ENCODE measurements at places on chromosomes 6 and 20. TPM values are rescaled to one million over a fixed set of nuclear protein-coding genes. Genes with fewer than 3 reads are reported as not detected.

The DNAJC5 gene
- 21.4 TPM for total RNA-seq

The STK35 gene
- total RNA-seq, result 18.9 TPM

The TRIM15 gene
- total RNA-seq, result not detected

The ZC2HC1B gene
- not detected for total RNA-seq

The ULBP3 gene
- not detected for total RNA-seq

The ENPP5 gene
- 0.11 TPM for total RNA-seq

The RPL7L1 gene
- 76.1 TPM for total RNA-seq

The KCNK17 gene
- total RNA-seq, result not detected

The TSPYL4 gene
- 37.7 TPM for total RNA-seq

The ACSS2 gene
- 15.6 TPM for total RNA-seq

The TCF21 gene
- total RNA-seq, result not detected

The NMBR gene
- not detected for total RNA-seq

The BCL2L1 gene
- total RNA-seq, result 11.9 TPM

The TRMT11 gene
- total RNA-seq, result 21.6 TPM

The ATP6V1G2 gene
- total RNA-seq, result 3.3 TPM

The SIRPD gene
- 0.28 TPM for total RNA-seq

The HTR1E gene
- total RNA-seq, result not detected

The RRP36 gene
- total RNA-seq, result 17.2 TPM

The TAF8 gene
- total RNA-seq, result 34.7 TPM

The UNC5CL gene
- total RNA-seq, result 2.9 TPM

The LTB gene
- 244 TPM for total RNA-seq

The IMPG1 gene
- not detected for total RNA-seq

The KIF16B gene
- 11.5 TPM for total RNA-seq

The PAX1 gene
- total RNA-seq, result not detected

The ADTRP gene
- total RNA-seq, result 14.3 TPM

The CCM2L gene
- total RNA-seq, result not detected

The PRND gene
- total RNA-seq, result not detected

The ZNF334 gene
- 0.28 TPM for total RNA-seq

The ANKRD66 gene
- total RNA-seq, result not detected

The PRRT1 gene
- 2.6 TPM for total RNA-seq

The RBM24 gene
- 0.39 TPM for total RNA-seq

The DCDC2 gene
- not detected for total RNA-seq

The EFCAB8 gene
- total RNA-seq, result 2.5 TPM

The OR2H1 gene
- not detected for total RNA-seq

The FKBP1C gene
- not detected for total RNA-seq

The KCNQ5 gene
- total RNA-seq, result 2.1 TPM

The AFG1L gene
- 3.9 TPM for total RNA-seq

The TGM3 gene
- total RNA-seq, result not detected

The BFSP1 gene
- 0.27 TPM for total RNA-seq

The POPDC3 gene
- total RNA-seq, result not detected

The PIGT gene
- 163 TPM for total RNA-seq

The LPIN3 gene
- 1.9 TPM for total RNA-seq

The MRPS18B gene
- 15.3 TPM for total RNA-seq

The SSR1 gene
- total RNA-seq, result 55.1 TPM

The ANGPT4 gene
- total RNA-seq, result not detected

The LY6G5B gene
- total RNA-seq, result 28.0 TPM

The FANCE gene
- 1.6 TPM for total RNA-seq

The CTAGE9 gene
- not detected for total RNA-seq

The HSPA12B gene
- total RNA-seq, result not detected

The VIP gene
- not detected for total RNA-seq

The KHDC1 gene
- total RNA-seq, result 0.71 TPM

The ERVFRD-1 gene
- total RNA-seq, result not detected

The SLC32A1 gene
- not detected for total RNA-seq

The TINAG gene
- not detected for total RNA-seq

The AIF1 gene
- 35.5 TPM for total RNA-seq

All from CD4-positive, alpha-beta T cell (primary cell).